ENCODE measurements at places on chromosomes 7 and 10. TPM values are rescaled to one million over a fixed set of nuclear protein-coding genes. Genes with fewer than 3 reads are reported as not detected.

Gene GPR37
- not detected for total RNA-seq

Gene EBF3
- total RNA-seq, result not detected

Gene AKR1D1
- not detected for total RNA-seq

DNA sequence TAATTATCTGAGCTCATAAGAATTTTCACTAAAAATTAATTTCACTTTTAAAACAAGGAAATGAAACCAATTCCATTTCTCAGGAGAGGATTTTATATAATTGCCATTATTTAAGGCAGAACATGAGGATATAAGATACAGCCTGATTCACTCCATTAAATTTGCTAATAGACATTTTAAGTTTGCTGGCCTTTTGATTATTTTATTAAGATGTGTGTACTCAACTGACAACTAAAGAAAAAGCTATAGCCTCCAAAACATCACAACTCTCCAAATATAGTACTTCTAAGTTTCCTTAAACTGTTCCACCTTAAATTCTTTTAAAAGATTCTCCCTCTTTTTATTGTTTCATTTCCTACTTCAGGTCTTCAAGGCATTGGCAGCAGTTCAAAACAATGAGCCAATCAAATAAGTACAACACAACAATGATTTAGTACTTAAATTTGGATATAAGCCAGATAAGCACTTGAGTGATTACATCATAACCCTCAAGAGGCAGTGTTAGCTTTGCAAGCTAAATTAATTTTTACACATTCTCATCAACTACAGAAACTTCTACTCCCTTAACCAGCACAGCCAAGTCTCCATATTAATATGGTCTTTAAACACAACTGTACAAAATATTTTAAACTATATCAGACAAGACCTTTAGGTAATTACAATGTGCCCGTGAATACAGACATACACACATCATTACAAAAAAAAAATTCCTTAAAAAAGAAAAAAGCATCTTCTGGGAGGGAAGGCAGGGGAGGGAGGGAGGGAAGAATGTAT is 121.8 kb downstream of the KMT2C start:
- no peak for DNase-seq

GRCh38 chr7:157008206-157009169 is 2.0 kb downstream of the MNX1 start:
- DNase-seq, result no peak

DNA sequence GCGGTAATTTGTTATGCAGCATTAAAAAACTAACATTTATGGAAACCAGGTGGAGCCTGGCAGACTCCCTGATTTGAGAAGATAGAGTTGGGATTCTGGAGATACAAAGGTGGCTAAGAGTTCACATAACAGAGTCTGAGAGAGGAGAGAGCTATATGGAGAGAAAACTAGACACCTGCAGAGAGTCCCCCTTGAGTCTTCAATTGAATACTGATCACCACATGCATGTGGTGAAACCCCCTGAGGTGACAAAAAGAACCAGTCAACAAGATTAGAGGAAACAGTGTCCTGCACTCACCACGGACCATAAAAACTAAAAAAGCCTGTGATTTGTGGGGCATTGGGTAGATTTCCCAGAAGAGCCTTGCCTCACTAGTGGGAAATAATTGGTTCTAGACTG is 10.1 kb downstream of the GIMAP2 start:
- no peak for DNase-seq

Gene ASAH2B
- 8.9 TPM for total RNA-seq

DNA sequence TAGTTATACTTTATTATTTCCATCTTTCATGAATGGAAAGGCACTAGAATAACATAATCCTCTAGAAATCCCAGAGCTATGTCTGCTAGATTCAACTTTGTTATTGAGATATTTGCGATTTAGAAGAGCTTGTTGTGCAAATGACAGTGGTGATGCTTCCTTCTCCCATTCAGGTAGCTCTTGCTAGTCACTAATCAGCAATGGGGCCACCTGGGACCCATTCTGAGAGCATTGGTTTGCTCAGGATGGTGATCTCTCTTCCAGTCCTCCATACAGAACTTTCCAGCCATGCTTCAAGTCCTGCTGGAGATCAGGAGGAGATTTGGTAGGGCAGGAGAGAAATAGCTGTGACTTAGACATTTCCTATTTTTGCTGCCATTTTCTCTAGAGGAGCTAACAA is 65.8 kb upstream of the WNT16 start:
- no peak for DNase-seq

- DNase-seq, result no peak
Measured at GRCh38 chr10:86692664-86693063, 24.4 kb downstream of the LDB3 start.

- no peak for DNase-seq
Measured at GRCh38 chr10:124323111-124323725, 95.5 kb downstream of the OAT start.

Gene CHPF2
- 24.5 TPM for total RNA-seq

DNA sequence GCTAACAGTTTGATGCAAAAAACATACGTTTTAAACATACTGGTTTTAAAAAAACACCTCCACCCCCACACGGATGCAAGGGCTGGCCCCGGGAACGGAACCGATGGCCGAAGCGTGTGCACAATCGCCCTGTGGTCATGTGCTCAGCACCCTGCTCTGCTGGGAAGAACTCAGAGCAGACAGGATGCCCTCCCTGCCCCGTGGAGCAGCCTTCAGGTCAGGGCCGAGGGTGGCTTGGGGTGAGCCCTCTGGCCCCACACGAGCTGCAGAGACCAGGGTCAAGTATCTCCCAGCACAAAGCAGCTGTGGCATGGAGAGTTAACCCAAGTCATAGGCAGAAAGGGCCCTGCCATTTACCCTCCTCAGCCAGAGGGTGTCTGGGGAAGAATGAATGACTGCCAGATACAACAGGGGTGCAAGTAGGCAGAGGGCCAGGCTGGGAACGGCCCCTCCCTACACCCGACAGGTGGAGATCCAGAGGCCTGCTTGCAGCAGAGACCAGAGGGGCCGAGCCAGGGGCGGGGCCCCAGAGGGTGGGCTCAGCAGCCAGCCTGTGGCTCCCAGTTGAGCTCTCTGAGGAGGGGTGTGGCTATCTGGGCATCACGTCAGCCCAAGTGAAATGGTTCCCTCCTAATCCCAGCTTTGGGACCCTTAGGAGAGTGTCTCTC is 56.8 kb downstream of the ZRANB1 start:
- DNase-seq, result no peak

GRCh38 chr7:13179775-13180523 is 492.5 kb downstream of the ARL4A start:
- no peak for DNase-seq

- DNase-seq, result peak; percentile 29
Measured at GRCh38 chr10:110681023-110681681, 37.0 kb downstream of the RBM20 start.

GRCh38 chr10:89032141-89032891 is 41.7 kb downstream of the FAS start:
- DNase-seq, result peak; percentile 54

GRCh38 chr10:11993834-11994468 is 48.7 kb downstream of the UPF2 start:
- no peak for DNase-seq

Gene CLDN4
- 0.33 TPM for total RNA-seq

Gene CNTNAP2
- total RNA-seq, result 0.22 TPM

Gene FGFBP3
- 3.6 TPM for total RNA-seq

DNA sequence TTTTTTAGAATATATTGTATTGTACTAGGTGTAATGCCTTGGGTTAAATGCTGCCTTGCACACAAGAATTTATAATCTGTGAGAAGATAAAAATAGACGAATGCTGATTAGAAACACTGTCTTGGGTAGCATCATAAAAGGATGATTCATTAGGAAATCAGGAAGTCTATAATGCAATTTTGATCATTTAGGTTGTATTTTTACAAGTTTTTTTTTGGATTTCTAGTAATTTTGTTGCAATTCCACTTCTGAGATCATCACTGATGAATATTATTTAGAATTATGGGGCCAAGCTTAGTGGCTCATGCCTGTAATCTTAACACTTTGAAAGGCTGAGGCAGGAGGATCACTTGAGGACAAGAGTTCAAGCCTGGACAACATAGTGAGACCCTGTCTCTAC is 29.6 kb downstream of the WBP1L start:
- no peak for DNase-seq

DNA sequence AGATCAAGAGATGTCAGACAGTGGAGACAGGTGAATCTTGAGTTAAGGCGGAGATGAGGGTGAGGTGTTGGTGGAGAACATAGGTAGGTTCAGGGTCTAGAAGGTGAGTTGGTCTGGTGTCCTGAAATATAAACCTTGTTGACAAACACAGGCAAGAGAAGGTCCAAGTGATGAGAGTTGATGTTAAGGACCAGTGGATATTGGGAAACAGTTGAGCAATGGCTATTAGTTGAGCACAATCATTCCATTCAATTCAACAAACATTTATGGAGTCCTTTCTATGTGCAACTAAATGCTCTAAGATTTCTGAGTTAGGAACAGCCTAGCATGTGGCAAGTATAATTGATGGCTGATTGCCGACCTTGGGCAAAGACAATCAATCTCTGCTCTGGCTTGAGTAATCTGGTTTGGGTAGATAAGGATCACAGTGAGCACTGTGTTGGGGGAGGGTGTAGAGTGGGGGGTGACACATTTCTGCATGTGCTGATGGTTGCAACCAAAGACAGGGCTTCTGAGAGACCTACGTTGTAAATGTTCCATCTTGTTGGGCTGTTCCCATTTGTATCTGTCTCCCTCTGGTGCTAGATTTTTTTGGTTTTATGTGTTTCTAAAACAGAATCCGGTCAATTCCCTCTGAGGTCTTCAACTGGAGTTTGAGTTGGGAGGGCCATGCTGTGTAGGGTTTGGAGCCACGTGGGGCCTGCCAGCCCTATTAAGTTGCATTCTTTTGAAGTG is 201.1 kb downstream of the BAMBI start:
- no peak for DNase-seq

Gene SPAG6
- not detected for total RNA-seq

Gene EGFR
- not detected for total RNA-seq

Gene ANKRD1
- not detected for total RNA-seq

Gene PON3
- total RNA-seq, result 0.32 TPM

Gene POLR1F
- 39.0 TPM for total RNA-seq

Gene IKZF1
- 220 TPM for total RNA-seq

Gene PCDH15
- not detected for total RNA-seq

Gene MACC1
- 0.14 TPM for total RNA-seq

- peak; percentile 7 for DNase-seq
Measured at GRCh38 chr7:135414850-135415439, 95.0 kb downstream of the CNOT4 start.

Gene FAM237B
- total RNA-seq, result not detected

GRCh38 chr7:3453398-3453797 is 152.3 kb downstream of the SDK1 start:
- no peak for DNase-seq

DNA sequence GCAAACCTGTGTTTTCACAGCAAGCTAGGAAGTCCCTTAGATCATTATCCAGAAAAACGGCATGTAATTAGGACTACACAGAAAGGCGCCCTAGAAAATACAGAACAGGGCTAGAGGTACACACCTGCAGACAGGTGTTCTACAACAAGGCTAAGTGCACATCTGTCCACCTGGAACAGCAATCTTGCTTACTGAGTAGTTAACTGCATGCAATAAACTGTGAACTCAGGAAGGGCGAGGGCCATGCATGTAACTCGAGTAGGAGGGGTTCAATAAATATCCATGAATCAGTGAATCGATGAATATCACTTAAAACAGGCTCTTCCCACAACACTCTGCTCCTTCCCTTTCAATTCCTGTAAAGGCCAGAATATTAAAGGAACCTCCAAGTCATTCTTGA is 22.0 kb downstream of the FAM171A1 start:
- DNase-seq, result no peak

Gene ENO4
- total RNA-seq, result not detected

GRCh38 chr7:55325371-55325792 is 39.8 kb upstream of the LANCL2 start:
- no peak for DNase-seq

DNA sequence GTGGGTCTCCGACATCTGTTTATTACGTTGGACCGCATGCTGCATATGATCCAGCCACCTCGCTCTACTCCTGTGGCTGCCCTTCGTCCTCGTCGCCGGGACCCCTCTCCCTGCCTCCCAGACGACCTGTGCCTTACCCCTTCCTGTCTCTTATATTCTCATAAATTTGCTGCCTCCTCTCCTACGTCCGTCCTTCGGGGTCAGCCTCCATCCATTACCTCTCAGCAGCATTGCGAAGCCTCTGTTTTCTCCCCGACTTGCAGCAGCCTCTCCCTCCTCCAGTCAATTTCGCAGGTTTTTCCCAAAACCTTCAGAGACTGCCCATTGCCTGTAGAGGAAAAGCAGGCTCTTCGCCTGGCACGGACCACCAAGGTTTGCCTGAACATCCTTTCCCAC is 39.4 kb upstream of the LEP start:
- DNase-seq, result no peak

- no peak for DNase-seq
Measured at GRCh38 chr10:112260831-112261230, 22.4 kb upstream of the TECTB start.

Gene HGF
- total RNA-seq, result not detected

Gene PNLIPRP1
- total RNA-seq, result not detected

- DNase-seq, result peak; percentile 18
Measured at GRCh38 chr7:150876817-150877526, 24.7 kb downstream of the AOC1 start.

DNA sequence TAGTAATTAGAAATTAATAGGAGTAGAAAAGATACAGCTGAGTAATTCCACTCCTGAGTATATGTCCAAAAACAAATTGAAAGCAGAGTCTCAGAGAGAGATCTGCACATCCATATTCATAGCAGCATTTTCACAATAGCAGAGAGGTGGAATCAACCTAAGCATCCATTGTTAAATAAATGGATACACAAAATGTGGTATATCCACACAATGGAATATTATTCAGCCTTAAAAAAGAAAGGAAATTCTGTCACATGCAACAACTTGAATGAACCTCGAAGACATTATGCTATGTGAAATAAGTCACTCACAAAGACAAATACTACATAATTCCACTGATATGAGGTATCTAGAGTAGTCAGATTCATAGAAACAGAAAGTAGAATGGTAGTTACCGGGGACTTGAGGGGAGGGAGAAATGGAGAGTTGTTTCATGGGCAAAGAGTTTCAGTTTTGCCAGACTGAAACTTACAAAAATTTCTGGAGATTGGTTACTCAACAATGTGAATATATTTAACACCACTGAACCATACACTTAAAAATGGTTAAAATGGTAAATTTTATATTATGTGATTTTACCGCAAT is 18.4 kb downstream of the VTI1A start:
- no peak for DNase-seq

DNA sequence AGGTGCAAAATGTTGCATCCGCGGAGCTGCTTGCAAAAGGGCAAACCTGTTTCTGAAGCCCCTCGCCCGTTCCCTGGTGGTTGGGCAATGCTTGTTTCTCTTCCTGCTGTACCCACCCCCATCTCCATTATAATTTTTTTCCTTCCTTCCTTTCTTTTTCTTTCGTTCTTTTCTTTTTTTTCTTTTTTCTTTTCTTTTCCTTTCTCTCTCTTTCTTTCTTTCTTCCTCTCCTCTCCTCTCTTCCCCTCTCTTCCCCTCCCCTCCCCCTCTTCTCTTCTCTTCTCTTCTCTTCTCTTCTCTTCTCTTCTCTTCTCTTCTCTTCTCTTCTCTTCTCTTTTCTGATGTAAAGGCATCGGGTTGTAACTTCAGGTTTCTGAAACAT is 278.2 kb downstream of the GATA3 start:
- no peak for DNase-seq

- DNase-seq, result no peak
Measured at GRCh38 chr10:129253865-129254179, 213.2 kb upstream of the MGMT start.

Data from activated naive CD8-positive, alpha-beta T cell treated with anti-CD3 and anti-CD28 coated beads for 36 hours (primary cell).